Activated CD4-positive, alpha-beta T cell treated with anti-CD3 and anti-CD28 coated beads, Interleukin-2, amount 50 U/mL, for 24 hours (primary cell): ENCODE measurements at places on chromosomes 7 and 10.

- no peak for DNase-seq
Measured at GRCh38 chr7:6628045-6628444, 9.1 kb upstream of the ZNF316 start.

- no peak for DNase-seq
Measured at GRCh38 chr10:128124813-128125403, 1.3 kb downstream of the MKI67 start.

DNA sequence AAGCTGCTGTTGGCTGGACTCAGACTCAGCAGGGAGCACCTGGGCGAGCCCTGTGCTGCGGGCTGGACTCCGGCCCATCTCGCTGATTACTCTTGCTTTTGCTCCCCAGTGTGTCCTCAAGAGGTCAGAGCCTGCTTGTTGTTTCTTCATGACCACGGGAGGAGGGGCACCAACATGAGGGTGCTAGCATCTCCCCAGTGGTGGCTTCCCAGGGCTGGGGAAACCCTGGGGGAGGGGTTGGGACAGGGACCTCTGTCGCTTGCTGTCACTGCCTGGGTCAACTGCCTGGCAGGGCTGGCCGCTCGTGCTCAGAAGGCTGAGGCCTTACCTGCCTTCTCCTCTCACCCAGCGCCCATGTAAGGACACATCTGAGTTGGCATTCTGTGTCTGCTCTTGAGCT is 152.3 kb upstream of the SHH start:
- no peak for DNase-seq

- DNase-seq: no peak
Measured at GRCh38 chr7:111987115-111987826, 218.9 kb downstream of the DOCK4 start.

DNA sequence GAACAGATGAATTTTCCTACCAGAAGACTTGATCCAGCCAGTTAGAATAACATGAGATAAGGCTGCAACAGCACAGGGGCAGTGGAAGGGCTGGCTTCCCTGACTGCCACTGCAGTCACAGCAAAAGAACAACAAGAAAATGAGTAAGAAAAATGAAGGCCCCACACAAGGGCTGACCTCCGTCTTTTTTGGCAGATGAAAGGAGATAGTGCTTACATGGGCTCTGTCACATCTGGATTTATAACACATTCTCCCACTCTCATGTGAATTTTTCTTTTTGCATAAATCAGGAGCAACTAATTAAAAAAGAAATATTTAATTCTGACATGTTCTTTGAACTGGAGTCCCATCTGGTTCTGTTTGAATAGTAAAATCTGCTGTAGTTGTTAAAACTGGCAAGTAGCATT is 99.6 kb downstream of the NRP1 start:
- no peak for DNase-seq

- DNase-seq: no peak
Measured at GRCh38 chr10:112953174-112954159, 3.4 kb downstream of the TCF7L2 start.
